ENCODE measurements at places on chromosomes 13 and 19. TPM values are rescaled to one million over a fixed set of nuclear protein-coding genes. Genes with fewer than 3 reads are reported as not detected.

Gene CCDC70
- total RNA-seq: not detected

Gene RSPH6A
- not detected for total RNA-seq

Gene PRR19
- total RNA-seq: 0.32 TPM

Gene TSHZ3
- total RNA-seq: 5.1 TPM

Gene MAMSTR
- 0.35 TPM for total RNA-seq

Gene TMEM38A
- total RNA-seq: 4.2 TPM

Gene SRRM5
- total RNA-seq: 0.57 TPM

Gene SLC10A2
- total RNA-seq: 0.20 TPM

Gene ACP7
- total RNA-seq: not detected

Gene PCDH20
- total RNA-seq: 7.8 TPM

Gene ZNF823
- total RNA-seq: 10.7 TPM

Measured in colonic mucosa (tissue), 4 donors.